Activated CD4-positive, CD25-positive, alpha-beta regulatory T cell treated with anti-CD3 and anti-CD28 coated beads, Interleukin-2, amount 50 U/mL, for 16 hours (primary cell): ENCODE measurements at places on chromosomes 1 and 21.
A peak's percentile ranks its signal among the peaks of the same experiment; 100 is the strongest.

DNA sequence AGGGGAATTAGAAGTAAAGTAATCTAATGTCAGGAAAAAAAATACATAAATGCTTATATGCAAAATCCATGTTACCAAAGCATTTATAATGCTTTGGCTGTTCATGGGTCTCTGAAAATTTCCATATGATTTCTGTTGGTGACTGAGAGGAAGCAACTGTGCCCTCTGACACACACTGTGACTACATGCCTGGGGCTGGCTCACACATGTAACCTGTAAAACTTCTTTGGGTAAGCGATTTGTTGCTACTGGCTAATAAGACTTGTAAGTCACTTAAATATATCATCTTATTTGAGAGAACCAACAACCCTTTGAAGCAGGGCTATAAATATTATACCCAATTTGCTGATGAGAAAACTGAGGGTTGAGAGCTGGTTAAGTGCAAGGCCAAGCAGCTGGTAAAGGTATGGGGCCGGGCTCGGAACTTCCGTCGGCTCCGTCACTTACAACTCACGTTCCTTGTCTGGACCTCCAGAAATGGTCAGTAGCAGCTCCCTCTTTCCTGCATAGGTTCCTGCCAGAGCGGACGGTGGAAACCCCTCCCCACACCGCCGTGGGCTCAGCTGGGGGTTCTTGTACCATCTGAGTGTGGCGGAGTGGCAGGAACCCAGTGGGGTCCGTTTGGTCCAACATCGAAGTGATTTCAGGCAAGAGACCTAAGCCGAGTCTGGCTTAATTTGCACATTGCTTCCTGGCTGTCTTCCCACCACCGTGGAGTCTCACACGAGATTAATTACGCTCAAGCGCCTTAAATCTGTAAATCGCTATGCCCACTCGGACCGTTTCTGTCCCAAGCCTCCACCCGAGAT is 714 bp downstream of the DFFA start:
- DNase-seq: no peak

GRCh38 chr1:67051196-67051595 is 2.8 kb downstream of the SLC35D1 start:
- DNase-seq: no peak

- peak; percentile 63 for DNase-seq
These were observed 6.4 kb upstream of the C1orf159 start for GRCh38 chr1:1122078-1122811.

- DNase-seq: no peak
These were observed 104.6 kb downstream of the LYPLAL1 start for GRCh38 chr1:219278288-219278687.

DNA sequence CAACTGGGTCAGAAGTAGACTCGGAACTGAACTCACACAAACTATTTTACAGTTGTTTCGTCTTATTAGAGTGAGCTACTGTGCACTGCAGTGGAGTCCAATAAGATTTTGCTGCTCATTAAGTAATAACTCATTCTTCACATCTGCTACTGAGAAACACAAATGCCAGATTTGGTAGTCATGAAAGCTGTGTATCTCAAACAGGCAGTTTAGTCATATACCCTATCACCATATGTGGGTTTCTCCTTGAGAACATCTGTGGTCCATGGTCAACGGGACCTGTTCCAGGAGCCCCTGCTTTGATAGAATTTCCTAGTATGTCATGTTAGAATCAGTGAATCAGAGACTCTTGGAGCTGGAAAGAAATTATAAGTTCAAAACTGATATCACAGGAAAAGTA is 60.4 kb downstream of the ALG14 start:
- no peak for DNase-seq

DNA sequence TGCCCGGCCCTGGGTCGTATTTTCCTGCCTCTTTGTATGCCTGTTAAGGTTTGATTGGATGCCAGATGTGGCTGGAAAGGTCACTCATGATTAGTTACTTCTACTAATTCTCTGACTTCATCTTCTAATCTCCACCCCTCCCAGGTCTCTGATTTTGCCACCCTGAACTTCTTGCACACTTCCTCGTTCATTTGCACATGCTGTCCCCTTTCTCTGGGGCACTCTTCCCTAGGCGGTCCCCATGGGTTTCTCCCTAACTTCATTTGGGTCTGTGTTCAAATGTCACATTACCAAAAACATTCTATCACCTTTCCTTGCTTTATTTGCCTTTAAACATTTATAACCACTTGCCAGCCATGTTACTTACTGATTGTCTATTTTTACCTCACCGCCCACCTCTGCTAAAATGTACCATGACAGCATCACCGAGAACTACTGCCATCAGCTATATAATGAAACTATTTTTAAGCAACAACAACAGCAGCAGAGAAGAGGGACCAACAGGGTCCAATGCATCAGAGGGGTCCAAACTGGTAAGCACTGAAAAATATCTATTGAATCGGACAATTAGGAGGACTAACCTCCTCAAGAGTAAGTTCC is 45.8 kb upstream of the FMOD start:
- no peak for DNase-seq

DNA sequence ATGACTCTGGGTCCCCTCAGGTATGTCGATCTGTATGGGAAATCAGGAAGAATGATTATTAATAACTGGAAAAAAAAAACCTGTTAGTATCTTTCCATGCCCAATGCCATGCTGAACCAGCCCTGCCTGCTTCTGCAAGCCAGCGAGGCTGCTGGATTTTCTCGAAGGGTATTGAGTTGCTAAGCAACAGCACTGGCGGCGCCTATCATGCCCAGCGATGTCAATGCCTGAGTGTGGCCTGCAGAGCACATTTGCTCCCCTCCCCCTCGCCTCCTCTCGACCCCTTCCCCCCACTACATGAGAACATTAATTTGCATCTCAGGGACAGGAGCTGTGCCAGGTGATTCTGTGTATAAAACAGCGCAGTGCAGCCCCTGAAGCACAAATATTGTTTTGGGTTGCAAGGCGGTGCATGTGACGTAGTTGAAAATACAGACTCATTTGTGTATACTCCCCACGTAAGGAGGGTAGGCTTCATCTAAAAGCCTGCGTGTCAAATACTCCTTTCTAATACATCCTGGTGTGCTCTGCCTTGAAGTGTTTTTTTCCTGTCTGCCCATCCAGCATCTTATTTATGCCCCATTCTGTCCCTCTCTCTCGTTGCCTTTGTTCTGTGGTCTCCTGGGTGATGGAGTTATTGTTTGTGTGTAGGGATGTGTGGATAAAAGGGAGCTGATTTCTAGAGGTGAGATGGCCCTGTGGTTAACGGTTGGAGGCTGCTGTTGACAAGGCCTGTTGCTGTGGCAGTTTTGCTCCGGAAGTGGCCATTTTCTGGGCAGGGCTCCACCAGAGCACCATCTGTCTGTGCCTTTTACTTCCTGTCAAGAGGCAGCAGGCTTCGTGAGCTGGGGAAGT is 32.7 kb upstream of the ATP5PO start:
- peak; percentile 64 for DNase-seq

- no peak for DNase-seq
These were observed 17.6 kb upstream of the CLIC4 start for GRCh38 chr1:24727501-24728216.
